Naive thymus-derived CD4-positive, alpha-beta T cell (primary cell): ENCODE measurements at places on chromosomes 3 and 15.

GRCh38 chr3:23574822-23575315 lies 230.9 kb upstream of the UBE2E1 start:
- no peak overlapping the region for H3K4me3 ChIP-seq
- H3K27ac ChIP-seq: no peak overlapping the region
- H3K4me1 ChIP-seq: no peaks in the 10 kb centered on the region
- DNase-seq: no peak
- H3K36me3 ChIP-seq: no peaks in the 10 kb centered on the region

- no peak overlapping the region for H3K27ac ChIP-seq
- H3K4me3 ChIP-seq: no peak overlapping the region
- H3K27me3 ChIP-seq: no peaks in the 10 kb centered on the region
- H3K36me3 ChIP-seq: no peaks in the 10 kb centered on the region
- H3K4me1 ChIP-seq: no peaks in the 10 kb centered on the region
- DNase-seq: no peak
Observed at GRCh38 chr15:66783725-66784124, 81.7 kb downstream of the SMAD6 start.

GRCh38 chr15:56737791-56738190 lies 4.5 kb upstream of the ZNF280D start:
- no peaks in the 10 kb centered on the region for H3K27me3 ChIP-seq
- H3K4me3 ChIP-seq: no peak overlapping the region
- DNase-seq: no peak
- no peaks in the 10 kb centered on the region for H3K36me3 ChIP-seq
- peaks cover 5% of the 10 kb centered on the region for H3K4me1 ChIP-seq

DNA sequence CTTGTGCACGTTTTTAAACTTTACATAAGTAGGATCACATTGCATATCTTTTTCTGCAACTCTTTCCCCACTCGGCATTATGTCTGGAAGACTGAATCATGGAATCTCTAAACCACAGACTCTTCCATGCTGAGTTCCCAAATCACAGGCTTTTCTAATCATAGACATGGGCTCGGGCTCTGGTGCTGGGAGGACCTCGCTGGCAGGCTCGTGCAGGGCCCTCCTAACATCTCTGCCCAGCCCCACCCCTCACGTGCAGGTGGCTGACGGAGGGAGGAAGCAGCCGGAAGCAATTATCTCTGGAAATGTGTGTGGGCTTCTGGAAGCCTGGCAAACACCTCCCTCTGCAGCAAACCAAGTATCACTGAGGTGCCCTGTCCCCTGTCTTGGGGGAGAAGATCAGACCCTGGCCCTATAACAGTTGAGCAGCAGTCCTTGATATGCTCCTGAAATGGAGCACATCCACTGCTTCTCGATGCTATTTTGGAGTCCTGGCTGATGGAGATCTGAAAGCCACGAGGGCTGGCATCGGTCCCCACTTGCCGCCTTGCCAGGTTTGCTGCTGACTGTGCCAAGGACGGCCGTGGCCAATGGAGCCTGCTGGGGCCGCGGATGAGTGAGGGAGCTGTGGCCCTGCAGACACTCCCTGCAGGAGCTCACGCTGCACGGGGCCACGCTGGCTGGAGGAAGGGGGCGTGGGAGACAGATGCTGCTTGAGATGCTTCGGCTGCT lies 4.4 kb upstream of the IQSEC1 start:
- no peak for DNase-seq
- peaks cover 2% of the 10 kb centered on the region for H3K4me1 ChIP-seq
- peaks cover 3% of the 10 kb centered on the region for H3K27me3 ChIP-seq
- H3K36me3 ChIP-seq: no peaks in the 10 kb centered on the region
- H3K27ac ChIP-seq: no peak overlapping the region
- H3K4me3 ChIP-seq: no peak overlapping the region

- no peaks in the 10 kb centered on the region for H3K4me1 ChIP-seq
- no peak overlapping the region for H3K27ac ChIP-seq
- H3K27me3 ChIP-seq: no peaks in the 10 kb centered on the region
- H3K4me3 ChIP-seq: no peak overlapping the region
- no peaks in the 10 kb centered on the region for H3K36me3 ChIP-seq
- DNase-seq: no peak
Observed at GRCh38 chr3:86991482-86991815, 500 bp upstream of the VGLL3 start.

- no peak overlapping the region for H3K27ac ChIP-seq
- H3K27me3 ChIP-seq: no peaks in the 10 kb centered on the region
- H3K4me1 ChIP-seq: no peaks in the 10 kb centered on the region
- no peak for DNase-seq
- no peak overlapping the region for H3K4me3 ChIP-seq
Observed at GRCh38 chr3:25229586-25229985, 198.5 kb upstream of the RARB start.

- H3K36me3 ChIP-seq: no peaks in the 10 kb centered on the region
- peaks cover 10% of the 10 kb centered on the region for H3K4me1 ChIP-seq
- peak overlapping the region; percentile 43 for H3K27ac ChIP-seq
- DNase-seq: no peak
- no peaks in the 10 kb centered on the region for H3K27me3 ChIP-seq
- peak overlapping the region; percentile 59 for H3K4me3 ChIP-seq
Observed at GRCh38 chr15:90002428-90002844, 1.3 kb downstream of the ZNF710 start.

GRCh38 chr15:38128921-38129320 lies 123.7 kb upstream of the SPRED1 start:
- no peaks in the 10 kb centered on the region for H3K4me1 ChIP-seq
- H3K4me3 ChIP-seq: no peak overlapping the region

DNA sequence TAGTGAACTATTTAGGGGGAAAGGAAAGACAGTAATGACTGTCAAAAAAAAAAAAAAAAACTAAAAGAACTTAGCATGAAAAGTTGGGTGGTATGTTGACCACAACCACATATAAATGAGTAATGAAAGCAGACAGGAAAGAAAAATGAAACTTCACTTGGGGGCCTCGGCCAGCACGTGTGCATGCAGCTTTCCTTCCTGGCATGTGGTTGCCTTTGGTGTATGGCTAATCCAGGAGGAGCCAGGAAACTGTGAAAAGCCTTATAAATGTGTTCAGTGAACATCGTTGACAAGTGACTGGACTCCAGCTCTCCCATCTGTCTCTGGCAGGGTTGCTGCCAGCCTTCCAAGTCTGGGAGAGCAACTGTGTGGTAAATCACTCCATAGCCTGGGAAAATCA lies 195.1 kb downstream of the DTWD1 start:
- no peak overlapping the region for H3K4me3 ChIP-seq
- H3K4me1 ChIP-seq: no peaks in the 10 kb centered on the region
- no peaks in the 10 kb centered on the region for H3K36me3 ChIP-seq
- DNase-seq: no peak

DNA sequence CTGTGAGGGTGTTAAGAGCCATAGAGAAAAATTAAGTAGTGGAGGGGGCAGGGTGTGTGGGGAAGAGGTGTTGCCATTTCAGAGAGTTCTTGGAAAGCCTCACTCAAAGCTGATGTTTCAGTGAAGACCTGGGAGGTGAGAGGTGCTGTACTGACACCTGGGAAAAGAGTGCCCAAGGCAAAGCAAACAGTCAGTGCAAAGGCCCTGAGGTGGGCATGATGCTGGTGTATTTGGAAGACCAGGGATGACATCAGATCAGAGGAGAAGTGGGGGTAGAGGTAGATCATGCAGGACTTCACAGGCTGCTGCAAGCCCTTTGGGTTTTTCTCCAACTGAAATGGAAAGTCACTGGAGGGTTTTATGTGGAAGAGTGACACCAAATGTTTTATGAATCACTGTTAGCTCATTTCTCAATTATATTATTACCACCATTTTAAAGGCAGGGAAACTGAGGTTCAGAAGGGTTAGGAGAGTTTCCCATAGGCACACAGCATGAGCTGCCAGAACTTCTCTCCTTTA lies 42.8 kb upstream of the SMAD3 start:
- H3K36me3 ChIP-seq: no peaks in the 10 kb centered on the region
- H3K27ac ChIP-seq: no peak overlapping the region
- no peaks in the 10 kb centered on the region for H3K27me3 ChIP-seq
- no peak for DNase-seq
- H3K4me1 ChIP-seq: no peaks in the 10 kb centered on the region
- H3K4me3 ChIP-seq: no peak overlapping the region

DNA sequence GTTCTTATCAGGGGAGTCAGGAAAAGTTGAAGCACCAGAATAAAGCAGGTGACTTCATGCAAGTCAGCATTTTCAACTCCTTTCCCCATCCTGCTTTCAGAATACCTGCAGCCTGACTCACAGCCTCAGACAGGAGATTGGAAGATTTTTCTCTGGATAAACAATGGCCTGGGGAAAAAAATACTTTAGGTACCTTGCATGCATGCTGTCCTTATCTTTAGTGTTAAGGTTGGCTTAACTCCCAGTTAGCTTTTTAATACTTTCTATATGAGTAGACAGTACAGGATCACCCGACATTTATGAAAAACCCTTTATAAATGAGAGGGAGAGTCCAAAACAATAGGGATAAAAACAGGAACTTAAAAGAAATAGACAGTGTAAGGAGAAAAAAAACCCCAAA lies 53.6 kb downstream of the PAK2 start:
- no peak overlapping the region for H3K4me3 ChIP-seq
- DNase-seq: no peak
- H3K36me3 ChIP-seq: no peaks in the 10 kb centered on the region
- no peak overlapping the region for H3K27ac ChIP-seq
- H3K27me3 ChIP-seq: no peaks in the 10 kb centered on the region

DNA sequence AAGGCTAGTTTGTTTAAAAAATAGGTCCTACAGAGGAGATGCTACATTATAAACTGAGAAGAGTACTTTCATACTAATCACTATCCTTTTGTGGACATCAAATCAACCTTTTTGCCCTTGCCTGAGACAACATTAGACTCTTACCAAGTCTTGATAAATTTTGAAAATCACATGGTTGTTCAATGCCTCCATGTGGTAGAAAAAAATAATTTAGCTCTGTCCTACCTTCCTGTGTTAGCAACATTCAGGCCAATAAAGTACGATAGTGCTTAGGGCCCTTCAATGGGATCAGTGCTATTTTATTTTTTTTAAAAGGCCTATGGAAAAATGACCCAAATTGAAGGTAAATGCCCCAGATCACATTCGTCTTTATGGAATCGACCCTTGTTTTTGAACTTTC lies 5.0 kb upstream of the UBE2E1 start:
- H3K27ac ChIP-seq: no peak overlapping the region
- no peaks in the 10 kb centered on the region for H3K4me1 ChIP-seq
- no peaks in the 10 kb centered on the region for H3K27me3 ChIP-seq
- no peak overlapping the region for H3K4me3 ChIP-seq

GRCh38 chr3:177041021-177041729 lies 156.1 kb downstream of the TBL1XR1 start:
- no peaks in the 10 kb centered on the region for H3K27me3 ChIP-seq
- no peak overlapping the region for H3K27ac ChIP-seq
- DNase-seq: no peak
- no peaks in the 10 kb centered on the region for H3K4me1 ChIP-seq
- H3K36me3 ChIP-seq: peaks cover 19% of the 10 kb centered on the region

DNA sequence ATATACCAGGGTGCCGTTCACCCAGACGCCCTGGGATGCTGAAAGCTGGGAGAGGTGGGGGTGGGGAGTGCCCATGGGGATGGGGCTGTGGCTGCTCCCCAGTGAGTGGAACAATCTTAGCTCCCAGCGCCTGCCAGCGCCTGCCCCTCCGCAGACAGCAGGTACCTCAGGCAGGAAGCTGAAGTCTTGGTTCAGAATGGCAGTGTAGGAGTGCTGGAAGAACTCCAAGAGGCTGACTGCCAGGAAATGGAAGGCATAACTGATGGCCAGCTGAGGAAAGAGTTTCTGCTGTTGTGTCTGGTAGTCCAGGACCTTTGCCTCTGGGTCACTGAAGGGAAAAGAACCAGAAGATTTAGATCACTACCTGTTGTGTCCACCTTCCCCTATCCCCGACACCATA lies 8.4 kb downstream of the ACOX2 start:
- no peak for DNase-seq
- peaks cover 6% of the 10 kb centered on the region for H3K4me1 ChIP-seq

GRCh38 chr15:94269954-94270353 lies 38.6 kb downstream of the MCTP2 start:
- peaks cover 35% of the 10 kb centered on the region for H3K4me1 ChIP-seq
- no peak for DNase-seq
- H3K27ac ChIP-seq: no peak overlapping the region
- H3K4me3 ChIP-seq: no peak overlapping the region
- no peaks in the 10 kb centered on the region for H3K36me3 ChIP-seq

GRCh38 chr15:36603987-36604386 lies 24.6 kb downstream of the CDIN1 start:
- no peak overlapping the region for H3K4me3 ChIP-seq
- no peaks in the 10 kb centered on the region for H3K4me1 ChIP-seq
- H3K27me3 ChIP-seq: no peaks in the 10 kb centered on the region
- H3K36me3 ChIP-seq: no peaks in the 10 kb centered on the region

DNA sequence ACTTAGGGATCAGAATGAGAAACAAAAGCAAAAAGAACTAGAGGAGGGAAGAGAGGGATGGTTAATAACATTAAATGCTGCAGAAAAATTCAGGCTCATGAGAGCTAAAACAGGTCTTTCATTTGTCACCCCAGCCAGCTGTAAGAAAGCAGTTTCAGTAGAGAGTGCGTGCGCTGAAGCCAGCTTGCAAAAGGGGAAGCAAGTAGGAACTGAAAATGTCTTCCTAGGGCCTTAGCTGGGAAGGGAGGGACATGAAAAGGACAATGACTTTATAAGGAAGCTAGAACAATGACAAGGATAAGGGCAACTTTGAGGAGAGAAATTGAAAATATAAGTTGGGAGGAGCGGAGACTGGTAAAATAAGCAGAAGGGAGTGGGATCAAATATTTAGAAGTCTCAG lies 3.1 kb downstream of the CIAO2A start:
- H3K36me3 ChIP-seq: no peaks in the 10 kb centered on the region
- H3K27me3 ChIP-seq: no peaks in the 10 kb centered on the region
- H3K27ac ChIP-seq: no peak overlapping the region
- no peak overlapping the region for H3K4me3 ChIP-seq

DNA sequence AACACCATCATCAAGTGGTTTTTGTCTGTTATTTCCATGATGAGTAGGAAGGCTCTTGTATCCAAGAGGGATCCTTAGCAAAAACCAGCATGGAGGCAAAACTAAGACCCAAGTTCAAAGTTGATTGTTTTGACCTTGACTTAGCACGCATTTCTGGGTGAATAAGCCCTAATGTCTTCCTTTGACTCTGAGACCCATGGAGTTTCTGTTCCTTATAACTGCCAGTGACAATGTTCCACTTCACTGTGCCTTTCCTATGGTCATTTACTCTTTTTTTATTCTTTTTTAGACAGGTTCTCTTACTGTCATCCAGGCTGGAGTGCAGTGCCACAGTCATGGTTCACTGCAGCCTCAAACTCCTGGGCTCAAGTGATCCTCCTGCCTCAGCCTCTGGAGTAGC lies 118.2 kb upstream of the MRPL3 start:
- no peak for DNase-seq
- H3K4me3 ChIP-seq: no peak overlapping the region
- H3K27me3 ChIP-seq: no peaks in the 10 kb centered on the region
- no peaks in the 10 kb centered on the region for H3K36me3 ChIP-seq

- DNase-seq: no peak
- no peak overlapping the region for H3K27ac ChIP-seq
- H3K27me3 ChIP-seq: no peaks in the 10 kb centered on the region
- H3K4me3 ChIP-seq: no peak overlapping the region
- no peaks in the 10 kb centered on the region for H3K4me1 ChIP-seq
- no peaks in the 10 kb centered on the region for H3K36me3 ChIP-seq
Observed at GRCh38 chr3:113070072-113070640, 79.4 kb downstream of the GTPBP8 start.
